Kidney capillary endothelial cell (primary cell): ENCODE measurements at places on chromosomes 4 and X.

DNA sequence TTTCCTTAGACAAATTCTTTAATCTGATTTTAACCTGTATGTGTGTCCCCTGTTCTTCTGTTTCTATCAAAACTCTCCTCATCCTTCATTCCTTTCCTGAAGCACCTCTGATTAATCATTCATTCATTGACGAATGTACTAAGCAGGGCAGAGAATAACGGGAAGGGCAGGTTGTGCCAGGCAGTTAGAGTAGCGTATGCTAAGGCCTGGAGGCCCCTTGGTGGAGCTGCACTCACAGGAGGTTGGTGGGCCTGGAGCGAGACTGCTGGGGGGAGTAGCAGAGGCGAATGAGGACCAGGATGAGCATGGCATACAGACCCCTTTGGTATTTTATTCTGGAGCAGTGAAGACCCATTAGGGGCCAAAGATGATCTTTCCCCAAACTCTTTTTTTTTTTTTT is 22.5 kb downstream of the PTTG2 start:
- no peak for DNase-seq

GRCh38 chr4:47334652-47335051 is 128.8 kb downstream of the COMMD8 start:
- DNase-seq = no peak

GRCh38 chrX:47649781-47650163 is 591 bp downstream of the ELK1 start:
- DNase-seq = no peak

GRCh38 chr4:163590103-163590502 is 95.6 kb downstream of the TMA16 start:
- DNase-seq = no peak

GRCh38 chr4:3671571-3672464 is 94.4 kb upstream of the ADRA2C start:
- DNase-seq = no peak

DNA sequence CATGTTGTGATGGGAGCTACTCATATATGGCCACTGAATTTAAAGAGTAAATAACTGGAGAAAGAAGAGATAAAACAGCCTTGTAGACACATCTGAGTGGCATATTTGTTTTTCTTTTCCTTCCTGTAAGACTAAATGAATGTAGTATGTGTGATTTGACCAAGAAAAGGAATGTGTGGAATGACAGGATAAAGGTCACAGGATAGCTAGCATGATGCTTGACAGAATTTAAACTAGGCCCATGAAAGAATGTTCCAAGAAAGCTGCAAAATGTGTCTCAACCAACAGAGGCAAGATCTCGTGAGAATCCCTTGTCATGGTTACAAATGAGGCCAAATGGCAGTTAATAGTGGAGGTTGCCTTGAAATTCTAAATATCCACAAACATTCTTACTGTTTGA is 137.0 kb downstream of the KCNIP4 start:
- no peak for DNase-seq

DNA sequence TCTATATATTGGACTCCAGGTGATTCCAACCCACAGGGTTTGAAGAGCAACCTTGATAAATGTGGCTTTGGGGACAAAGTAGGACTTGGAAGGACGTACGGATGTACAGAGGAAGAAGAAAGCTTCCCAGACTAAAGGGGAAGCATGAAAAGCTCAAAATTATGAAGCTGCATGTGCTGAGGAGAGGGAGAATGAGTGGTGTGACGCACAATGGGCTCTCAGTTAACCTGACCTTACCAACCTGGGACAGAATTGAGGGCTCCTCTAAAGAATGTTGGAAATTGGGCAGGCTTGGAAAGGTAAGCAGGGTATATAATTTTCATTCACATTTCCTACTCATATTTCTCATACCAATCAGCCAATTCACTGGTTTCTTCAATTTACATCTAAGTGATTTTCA is 10.5 kb upstream of the TIGD2 start:
- no peak for DNase-seq

- DNase-seq = no peak
These were observed 177.5 kb downstream of the DCLK2 start for GRCh38 chr4:150255610-150256224.

- no peak for DNase-seq
These were observed 4.5 kb downstream of the C1GALT1C1 start for GRCh38 chrX:120625371-120625770.

- peak; percentile 47 for DNase-seq
These were observed 23.4 kb downstream of the CCNI start for GRCh38 chr4:77052352-77052751.

GRCh38 chr4:8580321-8581093 is at the start of gene GPR78:
Gene GPR78, plus strand, starts transcription at chr4:8580392. Its CDS starts 591 bp downstream, at chr4:8580983.
- DNase-seq = peak; percentile 41

DNA sequence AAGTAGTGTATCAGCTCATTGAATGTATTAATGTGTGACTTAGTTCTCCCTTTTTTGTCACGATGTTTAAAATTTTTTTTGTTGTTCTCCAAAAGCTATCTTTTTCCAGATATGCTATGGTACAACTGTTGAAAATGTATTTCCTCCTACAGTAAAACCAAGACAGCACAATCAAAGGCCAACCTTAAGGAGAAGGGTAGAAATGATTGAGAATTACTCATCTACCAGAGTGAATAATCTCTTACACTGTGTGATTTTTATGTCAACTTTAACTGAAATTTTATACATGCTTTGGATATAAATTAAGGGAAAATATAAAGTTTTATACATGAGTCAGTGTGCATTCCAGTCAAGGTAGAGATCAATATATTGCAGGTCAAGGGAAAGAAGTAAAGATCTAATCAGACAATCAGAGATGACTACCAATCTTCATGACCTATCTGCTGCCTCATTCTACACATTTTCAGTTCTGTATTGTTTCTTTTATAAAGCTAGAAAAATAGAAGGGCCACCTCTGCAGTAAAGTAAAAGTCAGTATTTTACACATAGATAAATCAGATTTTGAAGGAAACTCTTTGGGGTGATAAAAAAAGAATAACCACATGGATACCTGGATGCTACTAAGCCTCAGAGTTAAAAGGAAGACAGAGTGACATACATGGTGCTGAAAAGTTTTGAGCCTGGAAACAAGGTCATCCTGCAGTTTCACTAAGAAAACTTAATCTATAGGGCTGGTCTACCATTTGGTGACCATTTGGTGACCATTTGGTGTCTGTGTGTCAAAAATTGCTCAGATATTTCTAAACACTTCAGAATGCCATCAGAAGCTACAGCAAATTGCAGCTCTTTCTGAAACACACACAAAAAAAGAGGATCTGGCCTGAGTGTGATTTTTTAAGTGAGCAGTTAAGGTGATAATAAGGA is 1.6 kb downstream of the FAM13A start:
- DNase-seq = no peak

DNA sequence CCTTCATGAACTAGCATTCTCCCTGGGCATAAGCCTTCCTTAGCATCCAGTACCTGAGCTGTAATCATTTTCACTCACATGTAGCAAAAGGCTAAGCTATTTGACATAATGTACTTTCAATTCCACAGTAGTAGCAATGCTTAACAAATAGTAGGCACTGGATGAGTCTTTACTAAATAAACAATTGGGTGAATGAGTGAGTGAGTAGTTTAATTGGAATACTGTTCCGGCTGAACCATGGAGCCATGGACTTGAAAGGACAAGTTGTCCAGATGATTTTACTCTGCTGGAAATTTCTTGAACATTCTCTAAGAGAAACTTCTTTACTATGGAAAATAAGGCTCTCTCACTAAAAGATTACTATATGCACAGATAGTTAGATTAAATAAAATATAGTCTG is 159.3 kb downstream of the FAM47B start:
- no peak for DNase-seq

DNA sequence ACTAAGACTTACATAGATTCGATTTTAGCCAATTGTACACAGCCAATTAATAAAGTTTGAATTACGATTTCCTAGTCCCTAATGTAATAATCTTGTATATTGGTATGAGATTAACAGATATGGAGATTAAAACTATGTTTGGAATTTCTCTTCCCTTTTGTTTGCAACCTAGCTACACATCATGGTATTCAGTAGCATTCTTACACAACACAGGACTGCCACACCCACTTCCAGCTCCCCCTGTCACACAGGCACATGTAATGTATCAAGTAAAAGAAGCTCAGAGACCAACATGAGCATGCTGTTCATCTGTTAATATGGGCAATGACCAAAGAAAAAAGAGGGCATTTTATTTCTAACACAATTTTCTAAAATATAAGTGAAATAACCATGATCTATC is 12.8 kb downstream of the SLC6A14 start:
- DNase-seq = no peak

GRCh38 chr4:76600447-76600846 is 165.4 kb downstream of the SHROOM3 start:
- no peak for DNase-seq

- DNase-seq = no peak
These were observed 114.8 kb upstream of the MED14 start for GRCh38 chrX:40849906-40850823.

GRCh38 chr4:83536362-83537272 is 709 bp downstream of the GPAT3 start:
- DNase-seq = no peak

GRCh38 chr4:140130677-140131076 is 23.3 kb downstream of the MAML3 start:
- no peak for DNase-seq

GRCh38 chrX:11908371-11908770 is 150.3 kb downstream of the MSL3 start:
- DNase-seq = peak; percentile 28

GRCh38 chr4:56786955-56787354 is 34.5 kb downstream of the SPINK2 start:
- peak; percentile 14 for DNase-seq

DNA sequence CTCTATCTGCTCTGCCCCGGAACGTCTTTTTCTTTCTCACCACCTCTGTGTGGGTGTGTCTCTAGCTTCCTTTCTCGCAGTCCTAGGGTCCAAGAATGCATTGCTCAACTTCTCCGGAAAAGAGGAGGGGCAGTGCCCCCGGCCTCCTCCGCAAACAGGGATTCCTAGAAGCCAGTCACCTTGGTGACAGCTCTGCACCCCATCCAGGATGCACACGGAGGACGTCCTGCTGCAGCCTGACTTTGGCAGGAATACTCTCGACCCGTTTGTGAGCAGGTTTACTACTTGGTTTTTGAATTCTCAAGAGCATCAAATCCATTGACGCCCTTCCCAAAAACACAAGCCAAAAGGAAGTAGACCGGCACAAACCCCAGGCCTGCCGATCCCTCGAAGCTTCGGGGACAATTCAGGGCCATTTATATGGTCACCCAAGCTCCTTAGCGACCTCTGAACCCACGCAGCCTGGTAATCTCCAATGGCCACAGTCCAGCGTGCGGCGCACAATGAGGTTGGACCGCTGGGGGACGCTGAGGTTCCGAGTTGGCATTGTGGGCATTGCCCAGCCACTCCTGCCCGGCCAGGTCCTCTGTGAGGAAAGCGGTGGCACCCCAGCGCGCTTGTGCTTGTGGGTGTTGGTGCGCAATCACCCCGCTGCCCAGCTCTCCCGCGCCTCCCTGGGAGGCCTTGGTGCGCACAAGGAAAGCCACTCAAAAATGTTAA is 9.8 kb downstream of the NKX3-2 start:
- DNase-seq = no peak

DNA sequence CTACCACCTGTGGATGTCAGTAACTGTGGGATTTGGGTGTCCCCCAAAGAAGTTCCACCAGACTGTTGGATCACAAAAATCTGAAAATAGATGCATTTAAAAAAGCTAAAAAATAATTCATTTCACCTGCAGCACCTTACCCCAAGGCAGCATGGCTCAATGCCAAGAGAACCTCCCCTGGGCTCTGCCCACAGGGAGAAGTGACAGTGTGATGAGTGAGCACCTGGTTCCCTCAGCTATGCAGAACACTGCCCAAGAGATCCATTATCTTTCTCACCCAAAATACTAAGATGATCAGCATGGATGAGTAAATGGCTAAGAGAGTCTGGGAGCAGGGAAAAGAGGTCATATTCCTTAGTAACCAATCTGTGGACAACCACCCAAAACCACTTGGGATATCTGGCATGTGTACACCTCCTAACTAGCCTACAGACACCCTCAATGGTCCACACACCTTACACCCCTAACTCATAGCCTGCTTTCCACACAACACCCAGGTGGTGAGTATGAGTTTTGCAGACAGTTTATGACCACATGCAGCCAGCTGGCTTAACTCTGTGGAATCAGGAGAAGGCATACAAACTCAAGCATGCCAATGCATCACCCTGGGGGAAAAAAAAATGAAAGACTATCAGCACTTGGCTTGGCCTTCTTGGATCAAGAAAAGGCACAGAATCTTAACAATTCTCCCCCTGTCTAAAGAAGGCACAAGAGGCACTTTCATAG is 416.5 kb upstream of the SMIM31 start:
- no peak for DNase-seq

- DNase-seq = no peak
These were observed 84.9 kb downstream of the BCOR start for GRCh38 chrX:40012868-40013265.

GRCh38 chrX:19709812-19710518 is 177.4 kb downstream of the SH3KBP1 start:
- DNase-seq = peak; percentile 78

GRCh38 chr4:71860643-71861042 is 76.8 kb upstream of the GC start:
- no peak for DNase-seq

DNA sequence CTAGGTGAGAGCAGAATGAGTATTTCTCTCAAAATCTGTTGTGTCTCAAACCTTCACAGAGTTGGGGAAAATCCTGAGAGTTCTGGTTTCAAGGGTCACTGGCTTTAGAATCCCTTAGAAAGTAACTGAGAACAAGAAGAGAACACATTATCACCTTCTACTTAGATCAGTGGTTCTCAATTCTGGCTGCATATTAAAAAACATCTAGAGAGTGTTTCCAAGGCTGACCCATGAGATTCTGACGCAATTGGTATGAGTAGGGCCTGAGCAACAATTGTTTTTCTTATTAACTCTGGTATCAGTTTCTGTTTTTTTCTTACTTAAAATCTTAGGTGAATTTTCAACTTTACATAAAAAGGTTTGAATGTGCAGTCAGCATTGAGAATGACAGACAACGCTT is 212.8 kb downstream of the HS6ST2 start:
- no peak for DNase-seq

GRCh38 chr4:113159942-113160545 is 110.6 kb downstream of the ANK2 start:
- DNase-seq = no peak

DNA sequence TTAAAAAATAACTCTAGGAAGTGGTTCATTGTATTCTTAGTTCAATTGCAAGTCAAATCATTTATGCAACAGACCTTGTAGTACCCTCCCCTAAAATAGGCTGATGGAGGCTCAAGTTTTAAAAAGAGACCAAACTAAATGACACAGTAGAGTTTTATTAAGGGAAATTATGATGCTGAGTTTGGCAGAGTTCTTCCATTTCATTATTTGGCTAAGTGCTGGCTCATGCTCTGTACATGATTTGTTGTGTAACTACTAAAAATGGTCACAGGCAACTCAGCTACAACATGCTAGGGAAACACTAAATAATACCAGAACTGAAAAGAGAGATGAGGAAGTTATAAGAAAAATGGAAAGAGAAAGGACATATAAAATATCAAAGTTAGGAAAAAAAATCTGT is 96.1 kb upstream of the TFDP3 start:
- DNase-seq = no peak
